Left kidney (tissue), 8 donors: ENCODE measurements at places on chromosomes 3 and 15. TPM values are rescaled to one million over a fixed set of nuclear protein-coding genes. Genes with fewer than 3 reads are reported as not detected.

ZBED2 gene
- 0.27 TPM for polyA plus RNA-seq

PEX5L gene
- polyA plus RNA-seq: 0.58 TPM

MASP1 gene
- 8.7 TPM for polyA plus RNA-seq

MED12L gene
- polyA plus RNA-seq: 2.7 TPM
